ENCODE measurements at places on chromosomes 1 and 21.

- no peak for DNase-seq
These were observed 13.2 kb upstream of the SLC2A1 start for GRCh38 chr1:42971841-42972291.

DNA sequence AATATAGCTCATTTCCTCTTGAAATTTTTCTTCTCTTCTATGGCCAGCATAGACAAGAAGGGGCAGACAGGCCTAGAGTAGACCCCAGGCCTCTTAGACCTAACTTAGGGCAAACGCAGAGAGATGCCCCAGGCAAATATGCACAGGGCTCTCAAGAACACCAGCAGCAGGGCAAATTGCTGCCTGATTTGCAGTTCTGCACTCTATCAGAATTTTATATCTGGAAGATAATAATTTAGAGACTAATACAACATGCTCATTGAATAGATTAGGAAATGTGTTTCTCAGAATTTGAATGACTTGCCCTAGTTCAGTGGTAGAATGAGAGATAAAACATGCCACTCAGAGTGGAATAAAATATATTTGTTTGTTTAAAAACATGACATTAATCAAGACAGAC lies 200.4 kb upstream of the ADGRL2 start:
- DNase-seq, result no peak

DNA sequence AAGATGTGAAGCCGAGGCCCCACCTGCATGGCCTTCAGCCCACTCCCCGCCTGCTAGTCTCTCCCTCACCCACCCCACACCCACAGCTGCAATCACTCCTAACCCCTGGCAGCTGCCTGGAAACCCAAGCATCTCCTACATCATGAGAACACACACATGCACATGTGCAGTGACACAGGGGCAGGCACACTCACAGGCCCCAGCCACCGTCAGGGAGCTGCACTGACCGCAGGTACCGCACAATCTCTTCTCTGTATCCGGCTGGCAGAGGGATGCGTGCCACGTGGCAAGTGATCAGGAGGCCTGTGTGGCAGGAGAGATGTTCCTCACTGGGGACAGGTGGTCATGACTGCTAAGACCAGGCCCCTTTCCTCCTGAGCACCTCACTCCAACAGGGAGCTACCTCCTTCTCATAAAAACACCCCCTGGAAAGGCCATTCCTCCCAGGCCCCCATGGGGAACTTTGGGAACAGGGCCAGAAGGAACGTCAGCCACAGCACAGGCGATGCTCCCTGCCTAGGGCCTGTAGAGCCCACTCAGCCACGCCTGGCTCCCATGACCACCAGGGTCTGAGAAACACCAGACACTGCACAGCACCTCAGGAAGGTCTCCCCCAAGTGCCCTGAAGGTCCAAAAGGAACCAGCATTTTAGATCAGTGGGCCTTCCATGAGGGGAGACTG lies 6.0 kb downstream of the LSS start:
- DNase-seq, result no peak

GRCh38 chr1:203052601-203053000 lies 26.3 kb downstream of the PPFIA4 start:
- no peak for DNase-seq

- DNase-seq, result no peak
These were observed 31.0 kb upstream of the COG2 start for GRCh38 chr1:230611128-230611877.

- no peak for DNase-seq
These were observed 54.2 kb upstream of the BCL9 start for GRCh38 chr1:147486876-147487656.

DNA sequence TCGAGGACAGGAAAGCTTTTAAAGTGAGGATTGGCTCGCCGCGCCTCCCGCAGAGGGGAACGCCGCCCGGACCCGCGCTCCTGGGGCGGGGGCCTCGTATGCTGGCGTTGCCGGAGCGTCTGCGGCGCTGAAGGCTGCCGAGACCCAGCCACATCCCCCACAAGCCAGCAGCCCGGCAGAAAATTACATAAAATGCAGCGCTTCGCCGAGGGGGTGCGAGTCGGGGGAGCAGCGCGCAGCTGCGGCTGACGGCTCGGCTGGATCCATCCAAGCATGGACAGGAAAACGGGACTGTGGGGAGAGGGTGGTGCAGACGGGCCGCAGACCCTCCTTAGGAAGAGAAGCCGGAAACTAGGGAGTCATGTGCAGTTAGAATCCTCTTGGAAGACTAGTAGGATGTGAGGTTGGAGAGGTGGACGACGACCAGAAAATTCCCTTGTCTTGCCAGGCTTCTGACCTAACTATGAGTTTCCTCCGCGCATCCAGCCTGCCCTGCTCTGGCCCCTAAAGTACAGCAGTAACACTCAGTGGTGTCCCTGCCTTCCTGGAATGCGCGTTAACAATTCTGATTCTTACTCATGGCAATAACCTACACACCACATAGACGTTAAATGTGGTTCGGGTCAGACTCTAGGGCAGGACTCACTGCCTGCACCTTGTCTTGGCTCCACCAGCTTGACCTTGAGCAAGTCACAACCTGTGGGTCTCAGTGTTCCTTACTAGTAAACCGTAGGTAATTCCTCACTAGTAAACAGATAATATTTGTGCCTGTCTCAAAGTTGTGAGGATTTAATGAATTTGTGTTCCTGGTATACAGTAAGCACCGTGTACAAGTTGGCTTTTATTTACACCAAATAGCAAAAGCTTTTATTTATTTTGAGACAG lies 953 bp upstream of the BRWD1 start:
- peak; percentile 21 for DNase-seq

DNA sequence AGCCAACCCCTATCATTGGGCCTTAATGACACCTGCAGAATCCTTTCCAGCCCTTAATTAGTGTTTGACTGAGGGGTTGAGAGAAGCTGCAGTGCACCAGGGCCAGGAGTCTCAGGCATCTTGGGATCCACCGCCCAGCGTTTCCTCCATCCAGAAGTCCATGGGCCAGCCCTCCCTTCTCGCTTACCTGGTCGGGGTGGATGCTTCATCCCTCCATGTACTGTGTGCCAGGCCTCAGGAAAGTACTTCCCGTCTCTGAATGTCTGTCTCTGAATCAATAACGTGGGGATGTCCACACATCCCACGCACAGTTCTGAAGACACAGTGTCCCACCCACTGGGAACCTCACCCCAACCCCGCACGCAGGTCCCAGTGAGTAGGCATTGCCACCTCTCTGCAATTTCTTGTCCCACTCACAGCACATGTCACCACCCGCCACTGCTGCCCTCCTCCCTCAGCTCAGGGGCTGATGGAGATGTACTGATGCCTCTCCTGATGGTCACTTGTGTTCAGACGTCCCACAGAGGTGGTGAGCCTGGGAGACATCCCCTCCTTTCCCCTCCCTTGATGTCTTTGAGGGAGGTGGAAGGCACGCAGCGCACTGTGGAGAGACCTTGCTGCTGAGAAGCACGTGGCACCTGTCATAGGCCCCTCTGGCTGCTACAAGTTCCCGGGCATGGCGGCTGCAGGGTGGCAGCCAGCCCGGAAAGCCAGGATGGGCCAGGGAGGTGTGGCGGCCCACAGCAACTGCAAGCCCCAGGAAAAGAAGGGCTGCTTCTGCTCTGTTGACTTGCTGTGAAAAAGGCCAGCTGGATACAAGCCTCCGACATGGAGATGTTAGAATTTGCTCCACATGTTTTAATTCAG lies 29.4 kb upstream of the PRSS38 start:
- DNase-seq, result no peak

- no peak for DNase-seq
These were observed 254.8 kb downstream of the PBX1 start for GRCh38 chr1:164813776-164814175.

All from NCI-H2107 (cell line).